ENCODE measurements at places on chromosomes 1 and 21.

DNA sequence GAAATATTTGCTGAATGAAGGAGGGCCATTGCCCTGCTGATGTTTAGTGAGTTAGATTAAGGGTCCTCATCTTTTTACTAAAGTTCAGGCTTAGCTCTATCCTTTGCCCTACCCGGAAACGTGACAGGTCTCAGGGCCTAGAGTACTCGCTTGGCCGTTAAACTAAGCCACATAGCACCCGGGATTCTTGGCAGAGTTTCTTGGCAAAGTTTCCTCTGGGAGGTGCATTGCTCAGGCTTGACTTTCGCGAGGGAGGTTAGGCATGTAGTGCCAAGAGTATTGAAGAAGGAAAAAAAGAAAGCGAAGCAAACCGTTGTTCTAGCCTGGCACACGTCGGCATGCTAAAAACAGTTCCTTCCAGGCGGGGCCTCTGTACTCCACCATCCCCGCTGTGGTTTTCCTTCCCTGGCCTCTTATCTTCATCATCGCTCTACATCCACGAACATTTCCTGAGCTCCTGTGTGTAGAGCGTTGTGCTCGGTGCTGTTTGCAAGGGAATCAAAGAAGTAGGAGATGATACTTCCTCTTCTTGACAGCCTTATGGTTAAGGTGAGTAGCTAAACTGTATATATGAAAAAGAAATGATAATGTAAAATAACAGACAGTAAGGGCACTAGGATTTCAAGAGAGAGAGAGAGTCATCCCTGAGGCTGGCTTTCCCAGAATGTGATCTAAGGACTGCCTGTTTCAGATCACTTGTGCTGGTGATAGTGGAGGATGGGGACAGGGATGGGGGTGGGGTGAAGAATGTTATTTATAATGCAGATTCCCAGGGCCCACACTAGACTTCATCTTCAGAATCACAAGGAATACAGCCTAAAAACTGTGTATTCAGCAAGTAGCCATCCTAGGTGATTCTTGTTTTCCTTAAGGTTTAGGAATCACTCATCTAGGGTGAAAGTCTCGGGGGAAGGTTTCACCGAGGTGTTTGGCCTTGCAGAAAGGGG is 18.8 kb downstream of the RNF220 start:
- DNase-seq, result peak; percentile 70

- no peak for DNase-seq
Observed at GRCh38 chr1:77802026-77802425, 22.6 kb downstream of the MIGA1 start.

- no peak for DNase-seq
Observed at GRCh38 chr1:217315346-217315745, 315.5 kb downstream of the GPATCH2 start.

- peak; percentile 32 for DNase-seq
Observed at GRCh38 chr1:173603056-173603591, at the start of gene SLC9C2. SLC9C2 (minus strand) TSS chr1:173603072; CDS start chr1:173601776, 1,296 bp downstream.

DNA sequence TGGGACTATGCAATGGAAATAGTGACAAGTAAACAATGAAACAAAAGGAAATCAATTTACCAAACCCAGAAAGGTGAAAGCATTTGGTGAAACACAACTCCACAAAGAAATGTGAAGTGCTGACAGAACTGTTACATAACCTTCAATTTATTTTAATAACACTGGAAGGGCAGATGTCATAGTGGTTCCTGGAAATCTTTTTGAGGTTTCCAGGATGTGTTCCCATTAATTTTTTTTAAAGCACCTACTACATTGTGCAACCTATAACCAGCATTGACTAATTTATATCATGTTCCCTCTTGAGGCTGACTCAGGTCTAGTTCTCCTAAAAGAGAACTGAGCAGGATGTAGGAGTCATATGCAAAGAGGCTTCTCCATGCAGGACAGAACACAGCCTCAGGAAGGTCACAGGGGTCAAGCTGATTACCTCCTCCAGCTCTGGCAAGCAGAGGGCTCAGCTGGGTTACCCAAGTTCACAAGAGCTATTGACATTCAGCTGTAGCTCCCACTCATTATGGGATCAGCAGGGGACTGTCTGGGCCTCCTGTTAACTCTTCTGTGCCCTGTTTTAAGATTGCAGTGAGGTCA is 157.1 kb upstream of the NRIP1 start:
- no peak for DNase-seq
